ENCODE measurements at places on chromosomes 5 and 9.

- DNase-seq: no peak
Measured at GRCh38 chr9:133783331-133783731, 45.2 kb upstream of the SARDH start.

- DNase-seq: peak; percentile 35
Measured at GRCh38 chr5:66864240-66864884, 268.2 kb downstream of the MAST4 start.

GRCh38 chr9:16343249-16344237 lies 526.9 kb downstream of the BNC2 start:
- DNase-seq: no peak

DNA sequence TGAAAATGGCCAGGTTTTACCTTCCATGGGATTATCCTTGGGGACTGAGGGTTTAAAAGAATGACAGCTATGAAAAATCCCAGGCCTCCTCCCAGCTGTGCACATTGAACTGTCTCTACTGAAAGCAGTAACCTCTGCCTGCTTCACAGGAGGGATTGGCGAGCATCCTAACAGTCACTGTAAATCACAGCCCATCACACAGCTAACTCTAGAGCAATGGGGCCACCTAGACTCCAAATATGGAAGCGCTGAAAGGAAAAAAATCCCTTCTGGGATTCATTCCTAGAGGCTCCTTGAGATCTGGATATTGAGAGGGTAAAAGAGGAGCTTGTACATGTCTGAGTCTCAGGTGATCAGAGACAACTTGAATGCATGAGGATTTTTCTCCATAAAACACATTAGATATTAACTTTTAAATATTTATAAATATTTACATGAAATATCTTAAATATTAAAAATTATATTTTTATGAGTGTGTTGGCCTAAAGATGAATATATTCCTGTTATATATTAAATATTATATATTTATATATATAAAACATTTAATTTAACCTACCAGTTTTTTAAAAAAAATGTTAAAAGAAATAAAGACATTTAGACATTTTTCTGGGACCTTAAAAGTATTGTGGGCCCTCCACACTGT lies 133.8 kb upstream of the SLC24A2 start:
- no peak for DNase-seq

- no peak for DNase-seq
Measured at GRCh38 chr5:30878296-30878695, 315.2 kb upstream of the CDH6 start.
